Fibroblast of skin of back (primary cell): ENCODE measurements at places on chromosomes 1 and 21.
A peak's percentile ranks its signal among the peaks of the same experiment; 100 is the strongest.

- DNase-seq = no peak
Measured at GRCh38 chr21:34971656-34972055, 77.4 kb downstream of the RUNX1 start.

DNA sequence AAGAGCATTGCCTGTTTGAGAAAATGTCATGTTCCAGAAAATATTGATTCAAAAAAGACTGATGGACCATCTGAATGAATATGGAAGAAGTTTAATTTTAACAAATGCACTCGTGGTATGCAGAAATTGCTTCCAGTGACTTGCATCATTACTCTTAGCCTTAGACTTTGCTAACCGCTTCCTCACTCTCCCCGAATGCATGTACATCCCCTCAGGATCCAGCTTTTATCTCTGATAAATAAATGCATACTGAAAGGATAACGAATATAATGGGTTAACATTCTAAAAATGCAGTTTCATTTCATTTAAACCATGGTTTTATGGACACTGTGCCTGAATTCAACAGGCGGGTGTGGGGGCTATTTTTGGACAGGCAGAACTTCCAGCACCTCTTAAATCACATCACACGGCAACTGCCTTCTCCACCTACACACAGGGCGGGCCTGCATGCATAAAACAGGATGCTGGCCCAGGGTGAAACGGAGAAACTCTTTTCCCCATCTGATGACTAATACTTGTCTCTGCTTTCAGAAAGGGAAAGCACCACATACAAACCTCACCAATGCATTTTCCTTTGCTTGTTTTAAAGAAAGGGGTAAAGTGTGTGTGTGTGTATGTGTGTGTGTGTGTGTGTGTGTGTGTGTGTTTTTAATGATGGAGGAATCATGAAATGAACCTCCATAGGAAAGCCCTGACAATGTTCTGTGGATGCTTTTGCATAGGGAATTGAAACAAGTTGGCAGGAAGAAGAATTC lies 48.7 kb downstream of the SPAG17 start:
- peak; percentile 74 for DNase-seq

DNA sequence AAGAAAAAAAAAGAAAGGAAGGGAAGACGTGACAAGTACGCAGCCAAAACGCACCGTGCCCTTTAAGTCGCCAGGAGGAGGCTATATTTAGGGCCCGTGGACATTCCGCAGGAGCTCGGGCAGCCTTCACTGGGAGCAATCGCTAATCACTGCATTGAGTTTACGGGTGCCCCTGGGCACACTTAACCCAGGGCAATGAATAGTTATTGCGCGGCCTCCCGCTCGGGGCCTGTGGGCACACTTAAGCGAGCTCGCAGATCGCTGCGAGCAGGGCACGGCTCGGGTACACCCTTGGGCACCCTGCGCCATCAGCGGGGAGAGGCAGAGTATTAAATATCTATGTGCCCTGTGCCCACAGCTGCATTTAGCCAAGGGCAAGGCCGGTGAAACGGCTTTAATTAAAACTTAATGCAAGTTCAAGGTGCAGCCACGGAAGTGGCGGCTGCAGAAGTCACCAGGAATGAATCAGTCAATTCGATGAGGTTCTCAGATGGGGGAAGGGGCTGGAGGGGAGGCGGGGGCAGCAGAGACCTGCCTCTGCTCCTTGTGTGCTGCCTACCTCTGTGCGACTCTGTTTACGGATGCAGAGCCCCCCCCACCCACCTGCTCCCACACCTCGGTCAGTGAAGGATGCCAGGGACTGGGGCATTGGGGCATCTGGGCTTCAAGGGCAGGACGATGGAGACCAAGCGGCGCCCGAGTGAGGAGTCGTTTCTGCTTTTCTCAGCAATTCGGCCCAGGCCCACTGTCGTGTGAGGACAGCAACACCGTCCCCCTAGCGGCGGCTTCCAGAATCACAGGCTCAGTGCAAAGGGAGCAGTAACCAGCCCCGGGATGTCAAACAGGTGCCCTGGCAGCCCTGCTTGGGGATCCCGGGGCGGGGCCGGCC lies 51.8 kb upstream of the TARDBP start:
- DNase-seq = peak; percentile 59

- DNase-seq = peak; percentile 90
Measured at GRCh38 chr1:59186656-59187055, 110.2 kb upstream of the FGGY start.
